ENCODE measurements at places on chromosomes 7 and 10.

DNA sequence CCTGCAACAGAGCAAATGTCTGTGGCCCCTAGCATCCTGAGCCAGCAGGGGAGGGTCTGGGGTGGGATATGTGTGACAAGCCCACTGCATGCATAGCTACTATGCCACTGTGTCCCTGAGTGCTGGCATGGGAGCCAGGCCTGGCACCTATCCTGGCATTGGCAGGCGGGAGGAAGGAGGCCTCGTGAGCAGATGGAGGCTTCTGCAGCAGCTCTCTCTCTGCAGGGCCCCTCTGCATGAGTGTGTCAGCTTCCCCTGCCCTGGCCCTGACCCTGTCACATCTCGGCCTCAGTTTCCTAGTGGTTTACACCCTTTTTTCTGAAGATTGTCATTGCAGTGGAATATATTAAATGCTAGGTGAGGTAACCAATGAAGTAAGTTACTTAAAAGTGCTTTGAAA lies 13.1 kb upstream of the IMPDH1 start:
- DNase-seq: no peak

DNA sequence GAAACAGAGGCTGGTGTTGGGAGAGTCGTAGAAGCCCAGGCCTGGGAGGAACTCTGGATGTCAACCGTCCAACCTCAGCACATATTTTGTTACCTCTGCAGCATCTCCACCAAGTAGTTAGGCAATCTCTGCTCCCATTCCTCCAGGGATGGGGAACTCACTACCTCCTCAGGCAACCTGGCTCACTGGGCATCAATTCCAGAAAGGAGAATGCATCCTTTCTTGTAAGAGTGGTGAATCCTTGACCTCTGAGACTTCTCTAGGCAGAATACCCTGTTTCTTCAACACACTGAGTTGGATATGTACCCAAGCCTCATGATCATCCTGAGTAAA lies 136.7 kb upstream of the ZMIZ1 start:
- no peak for DNase-seq

GRCh38 chr7:1196950-1197349 lies 35.7 kb upstream of the UNCX start:
- no peak for DNase-seq

DNA sequence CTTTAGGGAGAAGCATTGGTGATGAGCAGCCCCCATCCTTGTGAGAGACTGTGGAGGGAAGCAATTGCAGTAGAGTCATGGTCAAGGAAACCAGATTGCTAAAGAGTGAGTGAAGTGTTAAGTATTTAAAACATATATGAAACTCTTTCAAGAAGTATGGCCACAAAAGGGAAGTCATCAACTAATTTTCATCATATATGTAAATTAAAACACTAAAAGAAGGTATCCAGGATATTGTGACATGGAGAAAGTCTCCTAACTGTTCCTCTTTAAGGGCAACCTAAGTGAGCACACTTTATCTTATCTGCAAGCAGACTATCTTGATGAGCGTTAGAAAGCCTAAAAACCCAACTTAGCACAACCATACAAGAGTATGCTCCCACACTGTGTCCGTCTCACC lies 69.7 kb downstream of the CD36 start:
- no peak for DNase-seq

GRCh38 chr7:150621376-150621775 lies 10.8 kb downstream of the GIMAP6 start:
- DNase-seq: no peak

- DNase-seq: no peak
Observed at GRCh38 chr7:53473371-53473770, 437.9 kb downstream of the POM121L12 start.

DNA sequence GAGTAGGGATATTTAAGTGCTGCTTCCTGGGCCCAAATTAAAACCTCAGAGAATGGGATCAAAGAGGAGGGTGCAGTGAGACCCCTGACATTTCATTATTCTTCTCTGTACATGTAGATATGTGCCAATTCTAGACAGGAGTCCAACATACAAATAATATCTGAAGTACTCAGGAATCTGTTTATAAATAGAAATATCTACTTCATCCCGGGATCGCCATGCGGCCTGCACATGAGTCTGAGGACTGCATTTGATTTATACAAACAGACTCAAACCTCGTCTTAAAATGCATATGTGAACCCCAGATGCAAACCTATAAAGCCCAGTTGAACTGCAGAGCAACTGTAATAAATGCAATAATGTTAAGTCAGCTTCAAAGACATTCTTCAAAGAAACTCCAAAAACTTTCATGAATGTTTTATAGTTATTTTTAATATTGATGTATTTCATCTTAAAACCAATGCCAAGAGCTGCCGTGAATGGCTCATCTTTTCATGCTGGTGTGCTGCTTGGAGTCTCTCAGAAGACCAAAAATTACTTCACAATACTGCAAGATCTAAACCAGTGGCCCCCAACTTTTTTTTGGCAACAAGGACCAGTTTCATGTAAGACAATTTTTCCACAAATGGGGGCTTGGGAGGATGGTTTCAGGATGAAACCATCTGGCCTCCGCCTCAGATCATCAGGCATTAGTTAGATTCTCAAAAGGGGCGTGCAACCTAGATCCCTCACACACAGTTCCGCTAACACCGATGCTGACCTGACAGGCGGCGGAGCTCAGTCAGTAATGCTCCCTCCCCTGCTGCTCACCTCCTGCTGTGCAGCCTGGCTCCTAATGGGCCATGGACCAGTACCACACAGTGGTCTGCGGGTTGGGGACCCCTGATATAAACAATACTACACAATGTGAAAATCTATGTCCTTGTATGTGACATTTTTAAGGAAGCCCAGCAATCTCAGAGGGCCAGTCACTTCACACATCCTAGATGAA lies 166.9 kb downstream of the PARD3 start:
- DNase-seq: no peak

- no peak for DNase-seq
Observed at GRCh38 chr7:22469371-22470143, 30.4 kb downstream of the STEAP1B start.

- DNase-seq: no peak
Observed at GRCh38 chr7:461117-461452, 58.6 kb downstream of the PDGFA start.

GRCh38 chr10:15058689-15059088 lies 14.9 kb downstream of the OLAH start:
- DNase-seq: no peak

- no peak for DNase-seq
Observed at GRCh38 chr10:24153031-24153430, 55.9 kb upstream of the KIAA1217 start.

- DNase-seq: no peak
Observed at GRCh38 chr7:101868191-101868950, 50.9 kb downstream of the CUX1 start.

DNA sequence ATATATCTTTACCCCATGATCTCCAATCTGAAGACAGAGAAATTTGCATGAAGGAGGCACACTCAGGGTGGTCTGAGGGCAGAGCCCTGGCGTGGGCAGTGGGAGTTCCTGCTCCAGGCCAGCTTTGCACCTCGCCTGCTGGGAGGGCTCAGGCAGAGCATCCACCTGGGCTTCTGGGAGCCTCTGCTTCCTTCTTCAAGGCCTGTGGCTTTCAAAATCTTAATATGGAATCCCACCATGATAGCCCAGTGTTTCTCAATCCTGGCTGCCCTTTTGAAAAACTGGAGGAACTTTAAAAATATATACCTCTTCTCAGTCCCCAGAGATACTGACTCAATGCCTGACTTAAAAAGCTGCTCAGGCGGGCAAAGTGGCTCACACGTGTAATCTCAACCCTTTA lies 36.7 kb upstream of the PSAP start:
- DNase-seq: no peak

- DNase-seq: peak; percentile 40
Observed at GRCh38 chr7:73715648-73716317, 3.7 kb downstream of the STX1A start.

DNA sequence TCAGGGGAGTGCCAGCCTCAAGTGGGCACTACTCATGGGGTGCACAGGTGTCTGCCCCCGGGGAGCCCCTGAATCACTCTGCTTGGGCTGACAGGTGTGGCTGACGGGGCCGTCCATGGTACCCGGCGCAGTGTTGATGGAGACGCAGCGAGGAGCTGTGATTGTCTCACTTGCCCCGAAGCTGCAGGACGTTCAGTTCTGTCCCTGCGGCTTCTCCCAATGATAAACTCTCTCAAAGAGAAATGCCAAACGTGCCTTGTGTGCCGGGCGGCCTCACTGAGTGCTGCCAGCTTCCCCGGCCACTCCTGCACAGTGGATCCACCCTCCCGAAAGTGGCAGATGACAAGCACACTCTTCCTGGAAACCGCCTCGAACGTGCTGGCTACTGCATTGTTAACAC lies 203.2 kb downstream of the DNAJB6 start:
- no peak for DNase-seq

- DNase-seq: no peak
Observed at GRCh38 chr10:132392184-132392800, 4.7 kb upstream of the PWWP2B start.

- DNase-seq: no peak
Observed at GRCh38 chr10:74114041-74114448, 36.6 kb downstream of the AP3M1 start.

DNA sequence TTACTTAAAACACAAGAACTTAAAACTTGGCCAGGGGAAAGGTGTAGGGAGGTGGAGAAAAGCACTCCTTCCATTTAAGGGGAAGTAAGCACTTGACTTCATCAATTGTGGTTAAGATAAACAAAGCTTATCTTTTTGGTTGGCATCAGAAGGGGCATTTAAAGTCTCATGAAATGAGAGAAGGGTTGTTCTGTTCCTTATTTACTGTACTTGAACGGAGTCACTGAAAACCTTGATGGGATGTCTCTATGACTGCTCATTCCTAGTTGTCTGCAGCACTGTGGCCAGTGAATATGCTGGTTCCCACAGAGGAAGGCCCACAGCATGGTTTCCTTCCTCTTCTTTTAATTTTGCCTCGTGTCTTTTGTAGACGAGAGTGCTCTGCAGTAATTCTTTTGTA lies 229.3 kb downstream of the AUTS2 start:
- DNase-seq: no peak

GRCh38 chr7:26525398-26526264 lies 234.0 kb downstream of the SNX10 start:
- DNase-seq: no peak

DNA sequence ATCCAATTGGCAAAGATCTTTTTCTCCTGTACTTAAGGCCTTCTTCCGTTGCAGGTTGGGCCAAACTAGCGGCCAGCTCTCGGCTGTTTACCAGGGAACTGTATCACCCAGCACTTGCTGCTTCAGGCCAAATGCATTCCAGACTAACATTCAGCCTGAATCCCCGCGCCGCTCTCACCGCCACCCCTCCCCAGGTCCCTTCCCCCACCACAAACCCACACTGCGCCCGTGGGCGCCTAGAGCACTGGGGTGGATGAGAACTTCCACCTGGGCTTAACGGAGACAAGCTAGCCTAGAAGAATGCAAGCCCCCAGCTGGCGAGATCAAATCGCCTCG lies 676 bp downstream of the TCAF1 start:
- no peak for DNase-seq

DNA sequence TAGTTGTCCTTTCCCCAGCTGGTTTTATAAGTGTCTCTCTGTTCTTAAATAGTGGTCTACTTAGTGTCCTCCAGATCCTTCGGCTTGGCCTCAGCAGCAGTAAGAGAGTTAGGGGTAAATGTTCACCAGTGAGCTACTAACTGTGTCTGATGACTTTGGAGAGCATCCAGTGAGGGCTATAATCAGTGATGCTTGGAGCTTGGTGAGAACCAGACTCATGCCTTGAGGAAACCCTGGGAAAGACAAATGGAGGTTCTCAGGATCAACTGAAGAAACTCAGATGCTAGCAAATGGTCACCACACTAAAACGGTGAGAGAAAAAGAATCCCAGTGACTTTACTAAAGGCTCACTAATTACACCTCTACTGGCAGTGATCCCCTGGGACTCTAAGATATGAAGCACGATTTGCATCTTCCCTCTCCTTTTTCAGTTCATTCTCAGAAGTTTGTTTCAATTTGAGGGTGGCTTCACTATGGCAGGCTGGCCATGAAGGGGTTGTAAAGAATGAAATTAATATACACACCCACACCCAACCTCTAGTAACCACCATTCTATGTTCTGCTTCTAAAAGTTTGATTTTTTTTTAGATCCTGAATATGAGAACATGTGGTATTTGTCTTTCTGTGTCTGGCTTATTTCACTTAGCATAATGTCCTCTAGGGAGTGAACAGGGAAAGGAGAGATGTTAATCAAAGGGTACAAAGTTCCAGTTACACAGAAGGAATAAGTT lies 177.9 kb downstream of the PDE1C start:
- no peak for DNase-seq

DNA sequence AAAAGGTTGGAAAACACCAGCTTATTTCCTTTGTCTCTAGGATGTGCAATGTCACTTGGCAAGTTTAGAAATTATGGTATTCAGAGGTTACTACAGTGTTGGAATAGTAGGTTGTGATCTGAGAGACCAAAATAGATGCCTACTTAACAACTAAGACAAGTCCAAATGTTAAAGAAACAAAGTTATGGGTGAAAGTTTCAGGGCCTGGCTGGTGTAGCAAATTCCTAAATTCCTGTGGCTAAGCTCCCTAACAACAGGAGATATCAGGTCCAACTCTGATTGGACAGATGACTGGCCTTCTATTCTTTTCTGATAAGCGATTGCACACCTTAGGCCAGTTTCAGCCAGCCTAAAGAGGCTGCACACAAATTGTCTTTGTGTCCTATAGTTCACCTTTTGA lies 873.5 kb downstream of the REEP3 start:
- DNase-seq: no peak

- no peak for DNase-seq
Observed at GRCh38 chr10:5606864-5607263, 59.5 kb downstream of the ASB13 start.

- DNase-seq: peak; percentile 28
Observed at GRCh38 chr7:157432957-157433576, 96.3 kb downstream of the DNAJB6 start.

- no peak for DNase-seq
Observed at GRCh38 chr7:38878694-38879457, 30.1 kb downstream of the VPS41 start.

DNA sequence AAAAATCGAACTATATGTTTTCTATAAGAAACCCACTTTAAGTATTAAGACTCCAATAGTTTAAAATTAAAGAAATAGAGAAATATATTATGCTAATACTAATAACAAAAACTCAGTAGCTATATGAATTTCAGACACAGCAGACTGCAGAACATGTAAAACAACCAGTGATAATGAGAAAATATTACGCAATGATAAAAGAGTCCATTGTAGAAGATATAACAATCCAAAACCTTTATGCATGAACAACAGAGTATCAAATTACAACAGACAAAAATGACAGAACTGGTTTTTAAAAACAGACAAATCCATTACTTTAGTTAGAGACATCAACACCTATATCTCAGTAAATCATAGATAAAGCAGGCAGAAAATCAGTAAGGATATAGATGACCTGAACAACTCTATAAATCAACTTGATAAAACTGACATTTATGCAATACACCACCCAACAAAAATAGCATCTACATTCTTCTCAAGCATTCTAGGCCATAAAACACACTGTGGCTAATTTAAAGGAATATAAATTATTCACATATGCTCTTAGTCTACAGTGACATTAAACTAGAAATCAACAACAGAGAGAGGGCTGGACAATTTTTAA lies 669.5 kb upstream of the GHITM start:
- no peak for DNase-seq

Data from stimulated activated CD8-positive, alpha-beta memory T cell treated with anti-CD3 and anti-CD28 coated beads, Interleukin-4, amount 100 ng/mL, for 24 hours (primary cell).